ENCODE measurements at places on chromosomes 12 and 14.

DNA sequence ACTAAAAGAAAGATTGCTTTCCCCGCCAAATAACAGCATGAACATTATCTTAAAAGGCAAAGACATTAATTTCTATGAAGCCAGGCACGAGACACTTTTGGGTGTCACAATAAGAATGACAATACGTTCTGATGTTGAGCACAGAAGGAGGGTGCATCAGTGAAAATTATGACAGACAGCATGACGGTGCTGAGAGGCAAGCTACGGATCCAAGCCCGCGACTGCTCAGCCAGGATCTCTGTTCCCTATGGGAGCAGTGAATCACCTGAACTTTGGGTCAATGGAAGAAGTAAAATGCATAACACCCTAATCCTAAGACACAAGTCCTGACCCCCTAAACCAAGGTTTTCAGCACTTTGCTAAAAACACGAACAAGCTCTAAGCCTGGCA is 51.7 kb downstream of the SLC25A47 start:
- no peak for DNase-seq

GRCh38 chr14:92888896-92889295 is 34.1 kb upstream of the CHGA start:
- peak; percentile 3 for DNase-seq

GRCh38 chr12:101773650-101774162 is 34.4 kb upstream of the SYCP3 start:
- DNase-seq = peak; percentile 47

- DNase-seq = peak; percentile 70
Observed at GRCh38 chr12:13211859-13212664, 15.5 kb downstream of the EMP1 start.

GRCh38 chr14:52879958-52880357 is 70.9 kb downstream of the FERMT2 start:
- no peak for DNase-seq

- no peak for DNase-seq
Observed at GRCh38 chr12:104376650-104377513, 73.3 kb downstream of the EID3 start.

DNA sequence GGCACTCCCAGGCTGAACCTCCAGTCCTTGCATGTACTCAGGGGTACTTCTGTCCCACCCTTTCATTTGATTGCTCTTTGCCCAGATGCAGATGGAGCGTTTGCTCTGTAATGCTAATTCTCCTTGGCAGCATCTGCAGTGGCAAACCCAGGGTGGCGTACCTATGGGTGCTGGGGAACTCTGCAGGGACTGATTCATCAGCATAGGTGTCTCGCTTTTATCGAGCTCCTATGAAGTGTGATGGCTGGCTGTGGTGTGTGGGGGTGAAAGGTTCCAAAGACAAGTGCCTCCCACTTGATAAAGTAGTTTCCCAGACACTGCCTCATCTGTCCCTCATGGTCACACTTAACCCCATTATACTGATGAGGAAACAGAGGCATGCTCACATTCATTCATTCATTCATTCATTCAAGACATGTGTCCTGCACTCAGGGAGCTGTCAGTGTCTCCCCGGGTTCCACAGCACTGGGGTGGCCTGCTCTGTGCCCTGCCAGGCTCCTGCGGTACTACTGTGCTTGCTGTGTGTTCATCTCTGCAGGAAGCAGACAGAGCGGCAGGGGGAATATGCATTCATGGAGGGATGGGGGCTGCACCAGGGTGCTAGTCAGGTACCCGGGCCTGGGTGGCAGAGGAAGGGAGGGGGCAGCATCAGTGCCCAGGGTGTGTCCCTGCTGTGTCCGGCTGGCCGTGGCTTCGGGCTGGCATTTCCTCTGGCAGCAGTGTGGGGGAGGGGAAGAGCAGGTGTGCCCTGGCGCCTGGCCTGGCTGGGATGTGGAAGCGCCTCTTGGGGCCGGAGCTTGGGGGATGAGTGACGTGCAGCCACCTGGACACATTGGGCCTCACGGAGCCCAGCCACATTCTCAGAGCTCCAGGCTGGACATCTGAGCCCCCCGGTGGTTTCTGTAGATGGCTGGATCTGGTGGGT is 110.9 kb downstream of the TSPAN9 start:
- DNase-seq = no peak

- no peak for DNase-seq
Observed at GRCh38 chr14:54570631-54571415, 3.9 kb downstream of the SAMD4A start.

- no peak for DNase-seq
Observed at GRCh38 chr12:59595565-59595882, 305 bp upstream of the SLC16A7 start.

DNA sequence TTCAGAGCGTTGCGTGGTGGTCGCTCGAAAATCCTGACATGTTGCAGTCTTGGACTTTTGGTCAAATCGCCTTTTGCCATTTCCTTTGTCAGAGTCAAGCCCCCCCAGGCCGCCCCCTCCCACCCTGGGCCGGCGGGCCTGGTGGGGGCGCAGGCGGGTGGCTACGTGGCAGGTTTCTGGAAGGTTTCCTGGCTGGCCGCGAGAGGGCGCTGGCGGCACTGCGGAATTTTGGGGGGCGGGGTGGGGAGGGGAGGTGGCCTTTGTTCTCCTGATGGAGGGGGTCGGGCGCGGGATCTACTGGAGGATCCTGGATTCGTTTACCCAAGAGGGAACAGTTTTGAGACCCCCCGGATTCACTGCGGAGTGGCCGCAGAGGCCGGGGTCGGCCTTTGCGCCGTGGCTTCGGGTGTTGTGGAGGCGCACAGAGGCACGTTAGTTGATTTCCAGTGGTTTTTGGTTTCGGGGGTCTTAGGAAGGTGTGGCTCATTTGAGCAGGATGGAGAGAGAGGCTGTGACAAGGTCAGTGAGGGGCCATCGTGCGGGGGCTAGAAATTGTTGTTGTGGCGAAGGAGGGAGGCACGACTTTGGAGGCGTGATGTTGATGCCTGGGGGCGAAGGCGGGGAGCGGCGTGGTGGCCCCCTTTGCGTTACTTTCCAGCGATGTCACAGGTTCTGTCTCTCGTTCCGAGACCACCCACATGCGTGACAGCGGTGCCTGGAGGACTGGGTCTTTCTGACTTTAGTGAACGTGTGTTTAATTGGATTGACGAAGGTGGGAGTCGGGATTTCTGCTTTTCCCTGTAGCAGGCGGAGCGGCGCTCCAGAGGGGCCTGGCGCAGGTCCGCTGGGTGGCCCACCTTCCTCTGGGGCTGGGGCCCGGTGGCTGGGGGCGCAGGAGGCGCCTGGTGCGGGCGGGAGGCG is 1.4 kb downstream of the MEG3 start:
- DNase-seq = no peak

GRCh38 chr12:7512553-7512952 is 9.0 kb upstream of the CD163 start:
- no peak for DNase-seq
